K562 (cell line): ENCODE measurements at places on chromosomes 1 and 21.

DNA sequence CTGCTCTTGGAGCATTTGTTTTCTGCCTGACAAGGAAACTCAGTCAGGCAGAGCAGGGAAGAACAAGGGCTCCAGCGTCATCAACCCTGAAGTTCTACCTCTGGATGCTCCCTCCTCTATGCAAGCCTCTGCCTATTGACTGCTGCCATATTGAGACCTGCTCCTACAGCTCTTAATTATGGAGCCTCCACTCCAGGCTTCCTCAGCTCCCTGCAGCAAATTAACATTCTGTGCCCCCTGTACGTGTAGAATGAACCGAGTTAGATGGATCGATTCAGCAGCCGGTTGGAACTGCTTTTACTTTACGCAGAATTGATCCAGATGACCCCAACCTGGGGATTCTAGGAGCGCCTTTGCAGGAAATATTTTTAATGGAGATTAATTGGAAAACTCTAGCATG lies 68.7 kb downstream of the KIRREL1 start:
- no peak for DNase-seq

DNA sequence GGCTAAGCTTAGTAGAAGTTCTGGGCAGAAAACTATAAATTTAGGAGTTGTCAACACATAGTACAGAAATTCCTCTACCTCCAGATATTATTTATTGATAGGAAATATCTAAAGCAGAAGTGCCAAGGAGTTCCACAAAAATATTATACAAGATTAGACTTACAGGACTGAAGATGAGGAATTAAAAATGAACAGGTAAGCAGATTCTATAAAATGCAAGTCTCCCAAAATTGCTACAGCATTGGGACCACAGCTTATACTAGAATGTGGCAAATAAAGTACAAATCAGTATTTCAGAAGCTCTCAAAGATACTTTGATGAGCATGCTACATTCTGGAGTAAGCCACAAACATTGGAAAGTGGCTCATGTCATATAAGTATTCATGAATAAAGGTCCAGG lies 50.1 kb upstream of the CACYBP start:
- DNase-seq = no peak

DNA sequence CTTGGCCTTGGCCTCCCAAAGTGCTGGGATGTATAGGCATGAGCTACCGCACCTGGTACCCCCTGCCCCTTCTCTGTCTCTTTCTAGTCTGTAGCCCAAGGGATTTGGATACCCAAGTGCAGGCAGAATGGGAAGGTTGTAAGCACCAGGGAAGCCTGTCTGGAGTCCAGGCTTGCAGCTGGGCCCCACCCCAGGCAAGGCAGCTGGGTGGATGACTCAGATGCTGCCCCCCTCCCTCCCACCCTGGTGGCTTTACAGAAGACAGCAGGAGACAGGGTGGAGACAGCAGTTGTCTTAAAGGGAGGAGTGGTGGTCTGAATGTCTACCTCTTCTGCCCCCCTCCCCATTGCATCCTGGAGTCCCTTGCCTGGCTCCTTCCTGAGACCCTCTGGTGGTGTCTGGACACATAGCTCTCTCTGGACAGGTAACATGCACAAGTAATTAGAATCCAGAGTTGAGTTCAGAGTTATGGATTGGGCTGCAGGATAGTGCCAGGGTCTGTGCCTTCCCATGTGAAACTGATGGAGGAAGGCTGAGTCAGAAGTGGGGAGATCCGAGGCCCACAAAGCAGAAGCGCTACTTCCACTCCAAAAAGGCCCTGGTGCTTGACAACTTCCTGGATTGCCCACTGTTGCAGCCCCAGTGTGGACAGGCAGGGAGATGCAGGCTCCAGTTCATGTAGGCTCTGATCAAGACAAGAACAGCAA lies 5.1 kb downstream of the LMNA start:
- peak; percentile 87 for DNase-seq

DNA sequence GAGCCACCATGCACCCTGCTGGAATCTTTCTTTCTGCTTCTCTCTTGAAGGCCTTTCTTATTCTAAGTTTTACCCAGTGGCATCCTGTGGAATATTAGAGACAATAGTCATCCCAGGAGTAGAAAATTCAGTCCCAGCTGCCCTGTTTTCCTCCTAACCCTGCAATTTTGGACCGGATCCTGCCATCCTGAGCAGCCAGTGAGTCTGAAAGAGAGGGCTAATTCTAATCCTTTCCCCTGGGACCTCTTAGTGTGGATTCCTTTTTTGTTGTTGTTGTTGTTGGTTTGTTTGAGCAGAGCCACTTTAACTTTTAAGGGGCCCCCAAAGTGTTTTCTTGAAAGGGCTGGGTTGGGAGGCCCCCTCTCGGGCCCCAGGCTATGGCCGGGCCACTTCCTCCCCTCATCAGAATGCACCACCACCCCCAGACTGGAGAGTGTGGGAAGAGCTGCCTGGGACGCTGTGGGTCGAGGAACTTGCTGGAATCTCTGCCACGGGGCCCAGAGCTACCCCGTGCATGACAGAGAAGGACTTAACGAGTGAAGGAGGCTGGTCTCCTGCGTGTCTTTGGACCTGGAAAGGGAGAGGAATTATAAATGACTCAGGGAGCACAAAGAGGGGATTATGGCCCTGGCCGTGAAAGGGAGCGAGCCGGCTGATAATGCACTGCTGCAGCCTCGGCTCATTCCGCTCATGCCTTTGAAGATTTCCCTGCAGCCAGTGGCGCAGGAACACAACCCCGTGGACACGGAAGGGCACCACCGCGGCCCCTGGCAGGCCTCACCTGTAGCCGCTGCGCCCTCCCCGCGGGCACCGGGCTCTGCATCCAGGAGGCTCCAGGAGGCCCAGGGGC lies 81.0 kb upstream of the AKT3 start:
- DNase-seq = no peak

- DNase-seq = peak; percentile 54
These were observed 7.2 kb upstream of the TACSTD2 start for GRCh38 chr1:58584082-58584895.

GRCh38 chr1:59638231-59638711 lies 176.5 kb upstream of the HOOK1 start:
- no peak for DNase-seq
